Stimulated activated CD8-positive, alpha-beta memory T cell treated with anti-CD3 and anti-CD28 coated beads, Interleukin-15, amount 100 ng/mL, for 1 hour (primary cell): ENCODE measurements at places on chromosomes 7 and 10.

GRCh38 chr7:55484834-55485233 lies 87.5 kb downstream of the VOPP1 start:
- no peak for DNase-seq

DNA sequence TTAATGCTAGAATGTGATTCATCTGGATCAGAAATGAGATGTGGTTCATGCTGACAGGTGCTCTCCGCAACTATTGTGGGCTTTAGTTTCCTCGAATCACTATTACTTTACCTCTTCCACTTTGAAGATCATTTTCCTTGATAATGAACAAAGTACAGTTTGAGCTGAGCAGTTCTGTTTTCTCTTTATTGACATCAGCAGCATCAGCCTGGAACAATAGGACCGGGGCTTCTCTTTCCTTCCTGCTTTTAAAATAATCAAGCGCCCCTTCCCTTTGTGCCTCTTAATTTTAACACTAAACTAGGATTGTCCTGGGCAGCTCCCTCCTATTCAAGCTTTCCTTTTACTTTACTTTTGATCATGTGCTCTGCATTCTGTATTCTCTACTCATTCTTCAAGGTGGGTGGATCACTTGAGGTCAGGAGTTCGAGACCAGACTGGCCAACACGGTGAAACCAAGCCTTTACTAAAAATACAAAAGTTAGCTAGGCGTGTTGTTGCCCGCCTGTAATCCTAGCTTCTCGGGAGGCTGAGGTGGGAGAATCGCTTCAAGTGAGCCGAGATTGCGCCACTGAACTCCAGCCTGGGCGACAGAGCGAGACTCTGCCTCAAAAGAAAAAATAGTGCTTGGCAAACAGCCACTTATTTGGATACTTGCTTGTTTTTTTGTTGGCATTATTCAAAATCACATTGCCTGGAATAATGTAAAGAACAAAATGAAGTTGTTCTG lies 67.0 kb upstream of the RHEB start:
- DNase-seq = no peak

DNA sequence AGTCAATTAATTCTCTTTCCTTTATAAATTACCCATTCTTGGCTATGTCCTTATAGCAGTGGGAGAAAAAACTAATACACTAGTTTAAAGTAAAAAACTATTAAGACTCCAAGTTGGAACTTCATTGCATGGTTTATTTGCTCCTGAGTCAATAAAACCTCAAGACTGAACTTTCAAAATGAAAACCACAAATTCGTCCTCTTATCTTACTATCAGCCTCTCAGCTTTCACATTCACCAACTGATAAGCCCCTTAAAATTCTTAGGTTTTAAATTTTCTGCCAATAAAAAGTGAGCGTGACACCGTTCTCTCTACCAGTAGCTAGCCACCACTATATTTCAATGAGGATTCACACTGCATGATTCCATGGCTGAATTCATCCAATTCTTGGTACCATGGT lies 346.4 kb upstream of the NPSR1 start:
- no peak for DNase-seq

- DNase-seq = no peak
Observed at GRCh38 chr7:94669773-94670495, 14.0 kb upstream of the SGCE start.

DNA sequence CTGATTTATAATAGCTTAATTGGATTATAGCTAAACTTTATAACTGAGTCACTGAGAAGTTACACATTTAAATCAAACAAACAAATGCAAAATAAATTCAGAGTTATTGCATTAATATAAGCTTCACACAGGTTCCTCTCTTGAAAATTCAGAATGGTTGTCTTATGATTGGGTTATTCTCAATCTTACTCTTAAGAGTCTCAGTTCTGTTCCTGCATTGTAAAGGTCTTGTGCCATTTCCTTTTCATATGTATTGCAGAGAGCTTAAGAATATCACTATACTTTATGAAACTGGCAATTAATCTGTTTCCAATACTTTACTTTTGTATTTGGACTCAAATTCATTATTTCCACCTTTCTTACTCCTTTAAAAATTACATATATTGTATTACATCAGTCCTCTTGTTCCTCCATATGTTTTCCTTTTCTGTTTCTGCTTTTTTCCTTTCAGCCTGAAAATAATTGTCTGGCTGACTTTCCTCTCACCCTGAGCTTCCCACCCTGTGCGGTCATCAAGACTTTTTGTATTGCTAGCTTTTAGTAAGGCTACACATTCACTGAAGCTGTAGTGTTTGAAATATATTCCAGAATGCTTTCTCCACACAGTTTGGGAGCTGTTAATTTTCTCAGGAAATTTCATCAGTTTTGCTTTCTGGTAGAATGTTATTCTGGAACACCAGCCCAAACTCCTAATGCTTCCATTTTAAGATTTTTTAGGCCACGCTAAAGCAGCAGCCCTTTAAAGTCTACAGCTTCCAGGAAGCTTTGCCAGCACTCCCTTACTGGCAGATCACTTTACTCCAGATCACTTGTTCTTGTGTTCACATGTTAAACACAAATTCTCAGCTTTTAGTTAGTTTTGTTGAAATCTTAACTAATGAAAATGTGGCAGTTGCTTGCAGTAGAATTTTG lies 139.4 kb downstream of the KCND2 start:
- no peak for DNase-seq

DNA sequence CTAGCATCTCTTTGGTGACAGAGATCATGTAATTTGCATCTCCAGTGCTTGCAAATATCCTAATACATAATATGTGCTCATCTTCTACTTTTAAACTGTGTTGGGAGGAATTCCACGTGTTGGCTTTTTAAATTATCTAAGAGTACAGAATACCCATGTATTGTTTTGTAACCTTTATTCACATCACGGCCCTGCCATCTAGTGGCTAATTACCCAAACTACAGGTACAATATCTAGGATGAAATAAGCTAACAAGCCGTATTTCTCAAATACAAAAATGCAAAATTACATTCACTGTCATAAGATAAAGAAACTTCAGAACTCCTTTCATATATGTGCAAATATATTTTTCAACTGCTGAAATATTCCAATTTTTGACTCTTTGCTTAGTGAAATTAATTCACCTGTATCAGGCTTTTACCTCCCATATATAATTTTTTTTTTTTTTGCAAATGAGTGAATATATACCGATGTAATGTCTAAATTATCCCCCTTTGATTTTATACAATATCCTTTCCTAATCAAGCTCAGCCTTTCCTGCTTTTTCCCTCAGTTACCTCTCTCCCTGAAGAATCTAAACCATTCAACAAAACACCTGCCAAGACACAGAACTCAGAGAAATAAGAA lies 30.3 kb upstream of the LSM8 start:
- no peak for DNase-seq

- DNase-seq = no peak
Observed at GRCh38 chr7:47371317-47371716, 210.6 kb downstream of the TNS3 start.

- no peak for DNase-seq
Observed at GRCh38 chr10:61958311-61958710, 56.8 kb downstream of the ARID5B start.

DNA sequence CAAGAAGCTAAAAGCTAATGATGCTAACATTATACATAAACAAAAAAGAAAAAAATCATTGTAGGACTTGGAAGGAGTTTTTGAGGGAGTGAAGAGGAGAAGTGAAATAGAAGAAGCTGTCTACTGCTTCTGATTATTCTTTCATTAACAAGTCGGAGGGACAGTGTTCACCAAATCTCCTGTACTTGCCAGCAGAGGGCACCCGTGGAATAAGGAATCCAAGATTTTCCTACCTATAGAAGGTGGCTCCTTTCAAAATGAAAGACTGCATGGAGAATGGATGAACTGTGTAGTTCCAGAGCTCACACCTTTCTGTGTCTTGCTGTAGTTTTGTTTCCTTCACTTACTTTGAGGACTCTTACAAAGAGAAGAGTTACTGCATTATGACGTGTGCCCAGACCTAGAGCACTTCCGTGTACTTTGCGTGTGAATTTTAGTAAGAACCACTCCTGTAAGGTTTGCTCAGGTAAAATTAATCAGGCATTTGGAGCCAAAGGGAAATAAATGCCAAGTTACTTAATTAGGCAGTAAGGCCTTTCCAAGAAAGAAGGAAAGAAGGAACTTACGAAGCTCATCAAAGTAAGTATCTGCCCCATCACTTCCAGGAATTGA lies 145.1 kb downstream of the SEMA3D start:
- no peak for DNase-seq

DNA sequence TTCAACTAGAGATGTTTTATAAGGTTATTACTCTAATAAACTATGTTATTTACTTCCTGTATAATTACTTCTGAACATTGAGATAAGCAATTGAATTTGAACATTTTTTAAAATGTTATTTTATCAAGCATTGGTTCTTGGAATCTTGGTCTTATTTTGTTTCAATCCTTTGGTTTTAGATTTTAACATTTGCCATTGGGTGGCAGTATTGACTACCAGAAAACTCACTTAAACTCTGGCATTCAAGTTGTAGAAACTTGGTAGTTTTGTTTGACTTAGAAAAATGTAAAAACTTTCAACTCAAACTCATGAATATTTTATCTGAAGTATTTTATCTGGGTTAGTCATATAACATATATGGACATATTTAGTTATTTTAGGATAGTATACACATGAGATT lies 48.1 kb downstream of the ATRNL1 start:
- no peak for DNase-seq

DNA sequence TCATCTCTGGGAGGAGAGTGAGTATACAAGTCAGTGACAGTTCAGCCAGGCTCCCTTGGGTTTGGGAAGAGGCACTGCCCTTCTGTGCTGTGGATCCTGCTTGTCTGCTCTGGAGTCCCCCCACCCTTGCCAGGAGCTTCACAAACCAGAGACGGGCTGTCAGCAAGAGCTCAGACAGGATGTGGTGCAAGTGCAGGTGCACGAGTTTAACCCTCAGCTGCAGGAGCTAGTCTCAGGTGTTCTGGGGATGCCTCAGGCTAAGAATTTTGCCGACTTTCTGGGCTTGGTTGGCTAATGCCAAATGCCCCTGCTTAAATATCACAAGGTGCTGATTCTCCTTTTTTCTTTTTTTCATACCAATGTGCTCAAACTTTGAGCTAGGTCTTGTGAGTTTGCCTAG lies 22.3 kb downstream of the ZNF783 start:
- DNase-seq = no peak

GRCh38 chr10:24219963-24220362 lies 11.0 kb downstream of the KIAA1217 start:
- no peak for DNase-seq

DNA sequence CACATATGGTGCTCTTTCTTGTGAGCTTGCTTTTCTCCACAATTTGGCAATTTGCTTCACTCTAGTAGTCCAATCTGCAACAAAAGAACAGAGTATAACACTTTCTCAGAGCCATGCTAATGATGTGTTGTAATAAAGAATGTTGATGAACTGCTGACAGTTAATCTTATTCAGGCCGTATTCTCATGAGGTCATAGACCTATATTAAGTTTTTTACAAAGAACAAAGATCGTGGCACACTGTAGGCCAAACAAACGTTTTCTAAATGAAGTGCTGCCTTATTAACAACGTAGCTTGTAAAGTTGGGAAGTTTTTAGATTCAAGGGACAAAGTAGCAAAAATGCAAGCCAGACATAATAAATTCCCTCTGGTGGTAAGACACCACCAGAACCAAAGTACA lies 160.1 kb downstream of the GALNT11 start:
- no peak for DNase-seq

DNA sequence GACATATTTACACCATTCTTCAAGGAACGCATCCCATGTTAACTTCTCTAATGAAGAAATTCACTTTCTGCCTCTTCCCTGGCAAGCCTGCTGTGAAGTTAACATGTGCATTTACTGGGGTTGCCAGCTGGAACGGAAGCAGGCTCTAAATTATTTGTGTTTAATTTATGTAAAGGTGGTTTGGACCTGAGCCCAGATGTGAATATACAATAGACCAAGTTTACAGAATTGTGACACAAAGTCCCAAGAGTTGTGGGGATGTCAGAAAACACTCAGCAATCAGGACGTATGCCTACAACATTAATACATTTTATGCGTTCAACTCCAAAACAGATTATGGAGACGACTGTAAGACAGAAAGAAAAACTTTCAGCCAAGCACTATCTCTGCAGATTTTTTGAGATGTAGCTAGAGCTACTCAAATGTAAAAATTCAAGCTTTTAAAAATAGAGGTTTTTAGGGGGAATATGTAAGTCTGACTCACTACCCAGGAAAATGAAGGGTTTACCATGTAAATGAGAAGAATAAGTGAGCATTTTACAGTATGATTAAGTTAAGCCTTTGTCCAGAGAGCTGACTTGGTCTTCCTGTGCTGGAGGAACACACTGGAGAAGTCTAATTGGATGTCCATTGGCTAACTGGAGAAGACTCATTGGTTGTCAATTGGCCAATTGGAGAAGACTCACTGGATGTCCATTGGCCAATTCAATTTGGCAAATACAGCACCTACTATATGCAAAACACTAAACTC lies 19.5 kb downstream of the NRP1 start:
- no peak for DNase-seq

GRCh38 chr10:66888237-66888636 lies 37.6 kb upstream of the LRRTM3 start:
- DNase-seq = no peak

GRCh38 chr7:140260352-140261104 lies 83.7 kb upstream of the KDM7A start:
- DNase-seq = no peak

DNA sequence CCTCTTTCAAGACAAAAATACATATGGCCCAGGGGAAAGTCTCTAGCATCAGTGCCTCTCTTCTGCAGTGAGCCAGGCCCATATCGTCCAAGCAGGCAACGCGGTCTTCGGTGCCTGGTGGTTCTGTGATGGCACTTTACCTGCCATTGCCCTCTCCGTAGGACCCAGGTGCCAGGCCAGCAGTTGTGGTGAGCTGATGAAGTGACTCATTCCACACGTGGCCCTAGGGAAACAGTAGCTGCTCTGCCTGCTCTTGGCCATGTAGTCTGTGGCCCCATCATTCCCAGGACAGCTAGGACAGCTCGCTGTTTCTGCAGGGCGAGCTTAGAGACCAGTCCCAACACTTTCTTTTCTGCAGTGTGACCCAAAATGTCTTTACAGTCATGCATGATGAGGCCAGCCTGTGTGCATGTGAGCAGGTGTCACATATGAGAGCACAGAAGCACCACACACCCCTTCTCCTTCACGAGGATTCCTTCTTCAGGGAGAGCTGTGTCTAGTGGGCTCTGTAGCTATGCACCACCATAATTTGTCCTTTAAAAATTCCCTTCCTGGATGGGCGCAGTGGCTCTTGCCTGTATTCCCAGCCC lies 39.0 kb downstream of the SVIL start:
- no peak for DNase-seq

- no peak for DNase-seq
Observed at GRCh38 chr7:7693881-7694280, 24.5 kb downstream of the RPA3 start.

- DNase-seq = no peak
Observed at GRCh38 chr7:50793120-50793946, 10.6 kb upstream of the GRB10 start.
